ENCODE measurements at places on chromosomes 5 and 9. TPM values are rescaled to one million over a fixed set of nuclear protein-coding genes. Genes with fewer than 3 reads are reported as not detected.

- no peak for DNase-seq
These were observed 345.6 kb downstream of the KDM4C start for GRCh38 chr9:7103367-7103766.

The IRGM gene
- not detected for total RNA-seq

GRCh38 chr5:139640421-139641115 is 7.6 kb upstream of the CXXC5 start:
- DNase-seq = peak; percentile 48

The MCTP1 gene
- total RNA-seq = 63.1 TPM

The SLC2A6 gene
- 3.3 TPM for total RNA-seq

DNA sequence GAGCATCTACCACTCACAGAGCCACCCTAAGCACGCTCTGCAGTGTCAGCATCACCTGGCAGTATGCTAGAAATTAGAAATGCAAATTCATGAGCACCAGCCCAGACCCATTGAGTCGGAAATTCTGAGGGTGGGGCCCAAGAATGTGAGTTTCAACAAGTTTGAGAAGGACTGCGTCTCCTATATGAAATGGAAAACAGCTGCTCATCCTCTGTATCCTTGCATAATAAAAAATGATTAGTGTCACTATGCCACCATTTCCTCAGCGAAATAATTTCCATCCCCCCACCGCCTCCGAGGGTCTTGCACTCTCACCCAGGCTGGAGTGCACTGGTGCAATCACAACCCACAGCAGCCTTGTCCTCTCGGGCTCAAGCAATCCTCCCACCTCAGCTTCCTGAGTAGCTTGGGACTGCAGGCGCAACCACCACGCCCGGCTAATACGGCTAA is 1.3 kb upstream of the IQGAP2 start:
- DNase-seq = no peak

The CD72 gene
- 5.5 TPM for total RNA-seq

DNA sequence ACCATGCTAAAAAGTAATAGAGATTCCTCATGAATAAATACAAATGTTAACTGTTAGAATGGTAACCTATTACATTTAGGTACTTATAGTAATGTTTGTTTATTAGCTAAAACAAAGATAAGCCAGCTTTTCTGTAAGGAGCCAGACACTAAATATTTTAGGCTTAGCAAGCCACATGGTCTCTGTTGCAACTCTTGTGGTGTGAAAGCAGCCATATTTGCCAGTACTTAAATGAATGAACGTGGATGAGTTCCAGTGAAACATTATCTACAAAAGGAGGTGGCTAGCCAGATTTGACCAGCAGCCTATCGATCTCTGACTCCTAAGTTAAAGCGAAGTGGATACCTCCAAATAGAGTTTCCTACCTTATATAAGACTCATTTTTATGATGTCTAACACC is 331.6 kb downstream of the CDH12 start:
- DNase-seq = no peak

DNA sequence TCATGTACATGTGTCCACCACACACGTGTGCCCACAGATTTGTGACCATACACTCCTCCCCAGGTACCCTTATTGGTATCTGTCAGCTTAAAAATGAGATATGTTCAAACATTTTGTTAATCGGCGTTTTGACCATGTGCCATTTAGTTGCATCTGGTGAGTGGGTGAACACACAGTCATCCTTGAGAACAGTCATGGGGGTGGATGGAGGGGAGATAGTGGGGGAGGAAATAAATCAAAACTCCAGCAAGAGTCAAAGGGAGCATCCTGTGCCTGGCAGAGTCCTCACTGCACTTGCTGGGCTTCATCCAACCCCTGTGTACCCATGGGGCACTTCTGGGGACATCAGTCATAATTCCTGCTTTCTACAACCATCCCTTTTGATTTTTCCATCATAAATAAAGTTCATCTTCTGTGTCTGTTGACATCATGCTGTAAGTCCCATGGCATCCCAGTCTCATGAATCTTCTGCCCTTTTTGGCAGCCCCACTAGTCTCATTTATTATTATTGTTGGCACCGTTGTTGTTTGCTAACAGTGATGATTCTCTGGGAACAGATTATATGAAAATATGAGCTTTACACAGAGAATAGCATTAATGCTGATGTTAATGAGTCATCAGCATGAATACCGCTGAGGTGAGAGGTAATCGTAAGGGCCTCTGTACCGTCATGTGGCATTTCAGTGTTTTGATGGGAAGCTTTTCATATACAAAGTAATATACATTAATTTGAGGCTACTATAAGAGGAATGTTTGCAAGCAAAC is 24.4 kb upstream of the CLK4 start:
- no peak for DNase-seq

DNA sequence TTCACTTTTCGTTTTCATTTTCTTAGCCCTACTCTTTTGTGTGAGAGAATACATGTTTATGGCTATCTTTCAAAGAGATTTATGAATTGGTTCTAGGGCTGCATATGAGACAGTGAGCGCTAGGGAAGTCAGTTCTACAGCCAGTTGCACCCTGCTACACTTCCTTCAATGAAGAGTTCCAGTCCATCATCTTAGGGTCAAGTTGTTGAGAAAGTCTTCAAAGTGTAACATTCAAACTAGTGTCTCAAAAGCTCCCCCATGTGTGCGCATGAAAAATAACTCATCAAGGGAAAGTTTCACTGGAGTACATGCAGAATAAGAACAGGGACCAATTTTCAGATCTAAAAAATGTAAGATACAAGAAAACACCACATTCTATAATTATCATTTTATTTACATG is 317.2 kb downstream of the DEPDC1B start:
- no peak for DNase-seq

DNA sequence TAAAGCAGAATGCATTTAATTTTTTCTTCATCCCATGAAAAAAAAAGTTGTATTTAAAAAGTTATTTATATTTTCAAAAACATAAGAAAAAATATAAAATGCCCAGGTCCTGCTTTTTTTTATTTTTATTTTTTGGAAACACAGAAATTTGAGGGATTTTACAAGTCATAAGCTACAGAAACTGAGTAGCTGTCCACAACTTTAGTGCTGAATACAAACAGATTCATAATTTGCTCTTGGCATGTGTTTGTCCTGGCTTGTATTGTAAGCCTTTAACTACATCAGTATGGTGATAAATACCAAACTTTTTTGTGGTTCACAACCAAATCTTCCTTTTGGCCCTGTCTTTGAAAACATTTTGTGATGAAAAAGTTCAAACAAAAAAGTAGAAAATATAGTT is 7.5 kb upstream of the PLCXD3 start:
- no peak for DNase-seq

The ALDH1A1 gene
- total RNA-seq = 277 TPM

- no peak for DNase-seq
These were observed 11.3 kb downstream of the CTXN3 start for GRCh38 chr5:127660047-127660733.

DNA sequence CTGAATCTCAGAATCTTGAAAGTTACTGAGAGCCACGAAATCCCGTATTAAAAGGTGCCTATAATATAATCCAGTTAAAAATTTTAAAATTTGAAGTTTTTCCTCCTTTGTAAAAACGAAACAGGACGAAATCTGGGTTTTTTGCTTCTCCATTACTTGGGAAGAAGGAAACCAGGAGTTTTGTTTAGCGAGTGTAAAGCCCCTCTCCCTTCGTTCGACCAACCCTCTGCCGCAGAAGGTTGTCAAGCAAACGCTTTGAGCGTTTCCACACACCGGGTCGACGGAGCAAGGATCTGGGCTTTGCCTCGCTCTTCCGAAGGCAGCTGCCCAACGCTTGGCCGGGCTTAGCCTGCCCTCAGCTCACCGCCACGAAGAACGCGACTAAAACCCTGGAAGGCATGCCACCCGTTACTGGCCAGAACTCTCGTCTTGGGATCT is 1.6 kb upstream of the FOXE1 start:
- no peak for DNase-seq

- no peak for DNase-seq
These were observed 78.3 kb upstream of the POU5F2 start for GRCh38 chr5:93819668-93820067.

DNA sequence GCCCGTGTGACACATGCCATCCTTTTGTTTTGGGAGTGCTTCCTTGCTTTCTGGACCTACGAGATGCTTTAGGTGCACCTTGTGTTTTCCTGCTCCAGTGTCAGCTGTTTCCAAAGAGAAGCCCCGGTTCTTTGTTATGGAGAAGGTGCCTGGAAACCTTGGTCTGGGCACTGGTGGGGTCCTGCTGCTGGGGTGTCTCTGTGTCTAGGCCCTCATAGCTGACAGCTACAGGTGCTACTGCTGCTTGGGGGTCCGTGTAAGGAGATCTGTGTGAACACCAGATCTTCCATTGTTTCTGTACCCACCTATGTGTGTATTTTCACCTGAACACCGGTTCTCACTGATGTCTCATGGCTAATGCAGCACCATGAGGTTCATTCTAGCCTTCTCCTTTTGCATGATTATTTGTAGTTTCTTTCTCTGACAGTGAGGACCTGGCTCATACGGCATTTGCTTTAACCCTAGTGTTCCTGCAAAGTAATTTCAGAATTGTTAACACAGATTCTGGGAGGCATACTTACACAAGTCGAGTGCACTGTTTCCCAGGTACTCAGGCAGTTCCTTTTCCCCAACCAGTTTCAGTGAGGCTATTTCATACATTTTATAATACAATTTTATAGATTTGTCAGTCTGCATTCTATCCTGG is 13.2 kb upstream of the FAM120AOS start:
- DNase-seq = no peak

GRCh38 chr9:97710356-97711222 is 13.4 kb upstream of the XPA start:
- DNase-seq = no peak

DNA sequence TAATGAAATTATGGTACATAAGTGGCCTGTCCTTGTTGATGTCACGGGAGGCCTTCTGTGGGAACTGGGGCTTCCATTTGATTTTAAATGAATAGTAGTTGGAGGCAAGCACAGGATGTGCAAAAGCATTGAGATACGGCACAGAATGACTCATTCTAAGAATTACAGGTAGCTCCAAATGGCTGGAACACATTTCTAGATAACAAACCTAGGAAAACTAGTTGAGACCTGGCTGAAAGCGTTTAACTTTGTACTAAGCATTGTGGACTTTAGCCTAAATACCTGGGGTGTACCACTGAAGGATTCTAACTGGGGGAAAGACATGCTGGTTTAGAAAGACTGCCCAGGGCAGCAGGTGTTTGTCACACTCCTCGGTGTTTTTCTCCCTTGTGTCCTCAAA is 9.4 kb downstream of the SKP2 start:
- no peak for DNase-seq

DNA sequence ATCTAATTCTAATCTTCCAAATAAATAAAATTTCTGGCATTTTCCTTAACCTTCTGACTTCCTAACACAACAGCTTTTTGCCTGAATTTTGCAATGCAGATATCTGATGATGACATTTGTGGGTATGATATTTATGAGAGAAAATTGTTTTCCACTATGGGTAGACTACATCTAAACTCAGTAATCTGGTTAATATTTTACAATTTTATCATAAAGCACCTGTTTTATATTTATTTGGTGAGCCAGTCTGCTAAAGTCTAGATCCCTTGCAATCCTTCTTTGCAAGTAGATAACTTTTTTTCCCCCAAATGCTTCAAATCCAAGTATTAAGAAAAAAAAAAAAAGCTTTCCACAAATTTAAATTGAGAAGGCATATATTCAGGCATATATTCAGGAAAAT is 246.2 kb upstream of the DAB2 start:
- no peak for DNase-seq

- no peak for DNase-seq
These were observed 89.8 kb downstream of the NTRK2 start for GRCh38 chr9:84759300-84759750.

GRCh38 chr5:83517688-83518085 is 46.1 kb downstream of the VCAN start:
- DNase-seq = no peak

- no peak for DNase-seq
These were observed 351.9 kb downstream of the PRELID2 start for GRCh38 chr5:145483212-145483611.

GRCh38 chr9:89440548-89440947 is 57.4 kb downstream of the SEMA4D start:
- no peak for DNase-seq

DNA sequence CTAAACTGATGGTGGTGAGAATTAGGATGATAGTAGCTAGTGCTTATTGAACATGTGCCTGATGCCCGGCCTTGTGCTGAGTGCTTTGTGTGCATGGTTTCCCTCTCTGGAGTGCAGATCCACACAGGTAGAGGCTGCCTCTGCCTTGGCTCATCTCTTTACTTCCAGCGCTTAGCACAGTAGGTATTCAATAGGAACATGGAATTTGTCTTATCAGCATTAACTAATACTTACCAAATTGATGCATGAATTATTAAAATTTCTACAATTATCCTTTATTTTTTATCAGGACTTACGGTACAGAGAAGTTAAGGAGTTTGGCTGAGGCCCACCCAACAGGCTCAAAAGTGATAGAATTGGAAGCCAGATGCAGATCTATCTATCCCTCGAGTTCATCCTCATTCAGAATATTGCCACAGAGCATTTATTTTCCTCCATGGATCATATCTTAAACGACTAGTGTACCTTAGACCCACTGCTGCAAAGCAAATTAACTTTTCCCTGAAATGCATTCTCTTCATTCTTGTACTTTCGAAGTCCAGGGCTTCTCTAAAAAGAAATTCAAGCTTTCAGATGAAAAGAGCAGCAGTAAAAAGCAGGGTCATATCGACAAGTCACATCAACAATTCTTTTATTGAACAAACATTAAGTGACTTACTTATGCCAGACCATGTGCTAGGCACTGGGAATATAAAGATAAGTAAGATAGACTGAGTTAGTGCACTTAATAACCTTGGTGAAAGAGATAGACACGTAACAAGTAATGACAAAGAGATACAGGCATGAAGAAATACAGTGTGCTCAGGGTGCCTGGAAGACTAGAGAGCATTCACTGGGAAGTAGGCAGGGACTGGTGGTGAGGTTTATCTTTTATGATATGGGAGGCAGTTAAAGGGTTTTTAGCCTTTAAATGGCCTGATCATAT is 290.0 kb downstream of the ARRDC3 start:
- DNase-seq = no peak

- DNase-seq = no peak
These were observed 100.9 kb downstream of the STRBP start for GRCh38 chr9:123167474-123167873.

GRCh38 chr5:176740131-176740701 is 70.1 kb upstream of the UNC5A start:
- peak; percentile 55 for DNase-seq

DNA sequence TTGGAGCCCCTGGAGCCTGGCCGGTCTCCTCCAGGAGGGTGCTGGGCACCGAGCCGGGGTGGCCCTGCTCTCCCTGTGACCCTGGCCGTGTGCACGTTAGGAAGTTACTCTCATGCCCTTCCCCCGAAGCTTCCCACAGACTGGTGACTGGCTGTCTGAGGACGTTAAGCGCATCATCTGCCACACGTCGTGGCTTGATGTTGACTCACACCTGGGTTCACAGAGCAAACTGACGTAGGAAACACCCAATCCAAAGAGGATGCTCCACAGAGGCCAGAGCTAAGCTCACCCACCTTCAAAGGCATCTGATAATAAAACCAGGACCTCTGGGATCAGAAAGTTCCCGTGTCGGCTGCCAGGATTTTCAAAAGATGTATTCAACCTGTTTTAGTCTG is 152.9 kb upstream of the PHYKPL start:
- DNase-seq = no peak

GRCh38 chr9:122394265-122395125 is 23.7 kb downstream of the PTGS1 start:
- DNase-seq = no peak

Data from sciatic nerve (tissue), 2 donors.